ENCODE measurements at places on chromosomes 11 and 22.

DNA sequence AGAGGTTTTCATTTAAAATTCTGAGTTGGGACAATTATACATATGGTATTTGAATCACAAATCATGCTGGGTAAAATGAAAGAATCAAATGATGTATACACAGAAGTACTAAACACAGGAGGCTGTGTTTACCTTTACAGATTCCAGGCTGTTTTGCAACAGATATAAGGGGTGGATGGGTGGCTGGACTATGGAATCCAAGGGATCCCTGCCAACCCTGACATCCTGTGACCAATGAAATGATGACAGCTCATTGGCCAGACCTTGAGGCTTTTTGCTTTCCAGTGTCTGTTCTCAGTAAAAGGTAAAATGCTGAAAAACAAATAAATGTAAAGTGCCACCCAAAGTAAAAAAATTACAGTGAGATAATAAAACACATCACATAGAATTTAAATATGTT lies 3.3 kb upstream of the DDI1 start:
- DNase-seq, result no peak

DNA sequence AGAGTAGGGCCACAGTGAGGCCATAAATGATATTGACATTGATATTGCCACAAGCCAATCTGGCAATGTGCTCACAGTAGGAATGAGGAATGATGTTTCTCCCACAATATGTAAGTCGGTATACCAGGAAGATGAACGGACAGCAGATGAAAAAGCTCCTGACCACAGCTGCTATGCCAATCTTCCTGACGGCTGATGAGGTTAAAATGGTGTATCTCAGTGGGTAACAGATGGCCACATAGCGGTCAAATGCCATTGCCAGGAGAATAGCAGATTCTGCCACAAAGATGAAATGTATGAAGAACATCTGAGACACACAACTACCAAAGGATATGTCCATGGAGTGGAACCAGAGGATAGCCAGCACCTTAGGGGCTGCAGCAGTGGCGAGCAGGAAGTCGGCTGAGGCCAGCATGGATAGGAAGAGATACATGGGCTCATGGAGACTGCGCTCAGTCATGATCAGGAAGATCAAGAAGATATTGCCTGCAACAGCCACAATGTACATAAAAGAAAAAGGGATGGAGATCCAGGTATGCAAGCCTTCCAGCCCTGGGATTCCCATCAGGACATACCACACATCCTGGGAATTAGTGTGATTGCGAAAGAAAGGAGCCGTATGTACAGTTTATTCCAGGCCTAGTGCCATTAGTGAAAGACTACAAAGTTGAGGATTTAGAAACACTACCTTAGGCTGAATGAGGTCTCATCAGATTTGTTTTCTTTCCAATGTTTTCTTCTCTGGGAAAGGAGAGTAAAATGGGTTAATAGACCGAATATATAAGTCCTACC lies 22.2 kb downstream of the OR51V1 start:
- no peak for DNase-seq

DNA sequence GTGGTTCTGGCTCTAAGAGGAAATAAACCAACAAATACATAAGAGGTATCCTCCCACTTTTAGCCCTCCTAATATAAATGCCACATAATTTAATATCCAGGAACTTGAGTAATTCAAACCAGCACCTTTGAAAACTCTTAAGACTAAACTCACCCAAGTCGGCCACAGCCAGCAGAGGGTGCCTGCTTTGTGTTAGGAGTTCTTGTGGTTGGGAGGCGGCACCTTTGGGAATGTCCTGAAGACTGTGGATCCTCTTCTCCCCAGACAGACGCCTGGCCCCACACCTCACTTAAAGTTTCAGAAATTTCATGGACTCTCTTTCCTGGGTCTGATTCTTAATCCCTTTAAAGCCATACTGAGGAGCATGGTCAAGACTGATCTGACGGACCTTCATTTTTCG lies 169.0 kb downstream of the TBC1D22A start:
- no peak for DNase-seq

DNA sequence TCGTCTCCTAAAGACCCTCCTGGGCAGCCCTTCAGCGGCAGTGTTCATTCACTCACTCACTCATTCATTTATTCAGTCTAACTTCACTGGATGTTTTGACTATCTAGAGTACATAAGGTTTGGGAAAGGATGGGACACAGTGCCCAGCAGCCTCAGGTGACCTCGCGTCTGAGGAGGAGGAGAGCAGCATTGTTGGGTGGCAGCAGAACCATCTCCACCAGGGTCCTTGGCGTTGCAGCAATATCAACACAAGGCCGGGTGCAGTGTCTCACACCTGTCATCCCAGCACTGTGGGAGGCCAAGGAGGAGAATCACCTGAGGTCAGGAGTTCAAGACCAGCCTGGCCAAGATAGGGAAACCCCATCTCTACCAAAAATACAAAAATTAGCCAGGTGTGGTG lies 408.0 kb downstream of the BRD1 start:
- DNase-seq, result no peak

- DNase-seq, result no peak
Observed at GRCh38 chr22:25111579-25112517, 87.8 kb upstream of the CRYBB3 start.

DNA sequence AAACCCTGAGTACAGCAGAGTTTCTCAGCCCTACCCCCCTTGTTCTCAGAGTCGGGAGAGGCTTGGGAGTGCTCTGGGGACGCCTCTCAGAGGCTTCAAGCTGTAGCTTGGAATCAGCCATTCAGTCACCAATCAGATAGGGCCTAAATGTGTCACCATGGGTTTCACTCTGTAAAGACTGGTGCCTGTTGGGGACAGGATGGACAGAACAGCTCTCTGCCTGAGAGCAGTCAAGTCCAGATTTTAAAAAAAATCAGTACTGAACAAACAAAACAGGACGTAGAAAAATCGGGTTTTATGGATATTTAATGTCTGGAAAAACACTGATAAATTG lies 1.3 kb downstream of the FADD start:
- no peak for DNase-seq

DNA sequence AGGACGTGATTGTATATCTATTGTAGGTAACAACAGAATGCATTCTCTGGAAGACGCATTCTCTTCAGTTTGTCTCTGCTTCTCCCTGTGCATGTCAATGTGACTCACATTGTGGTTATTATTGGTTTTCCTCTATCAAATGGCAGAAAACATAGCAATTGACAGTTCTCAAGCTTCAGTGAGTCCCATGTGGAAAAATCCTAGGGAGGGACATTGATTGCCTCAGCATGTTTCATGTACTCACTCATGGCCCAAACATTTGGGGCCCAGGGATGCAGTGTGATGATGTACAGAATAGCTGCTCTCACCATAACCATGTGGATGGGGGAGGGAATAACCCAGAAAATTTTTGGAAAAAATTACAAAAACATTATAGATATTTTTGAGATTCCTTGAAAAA lies 9.3 kb upstream of the ARL14EP start:
- no peak for DNase-seq

DNA sequence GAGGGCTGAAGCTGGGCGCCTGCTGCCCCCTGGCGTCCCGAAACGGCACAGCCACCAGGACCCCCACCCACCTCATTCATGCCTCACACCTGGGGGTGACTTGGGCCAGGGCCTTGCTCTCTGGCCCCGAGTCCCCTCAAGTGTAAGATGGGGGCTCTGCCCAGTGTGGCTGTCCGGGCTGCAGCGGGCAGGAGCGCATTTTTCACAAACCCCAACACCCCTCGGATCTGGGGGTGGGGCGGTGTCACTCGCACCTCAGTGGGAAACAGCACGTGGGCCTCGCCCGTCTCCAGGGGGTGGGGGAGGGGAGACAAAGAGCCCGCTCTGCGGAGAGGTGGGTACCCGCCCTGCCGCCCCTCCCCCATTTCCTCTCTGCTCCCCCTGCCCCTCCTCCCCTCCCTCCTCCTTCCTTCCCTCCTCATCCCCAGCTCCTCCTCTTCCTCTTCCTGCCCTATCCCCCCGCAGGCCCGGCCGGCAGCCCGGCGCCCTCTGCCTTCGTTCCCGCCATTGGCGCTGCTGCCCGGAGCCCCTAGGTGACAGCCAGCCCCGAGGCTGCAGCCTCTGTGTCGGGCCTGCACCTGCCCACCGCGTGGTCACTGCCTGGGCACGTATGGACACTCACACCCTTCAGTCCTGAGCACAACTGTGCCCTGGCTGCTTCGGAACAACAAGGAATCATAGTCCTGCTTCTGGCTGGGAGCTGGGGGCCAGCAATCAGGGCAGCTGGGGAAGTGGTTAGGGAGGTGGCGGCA lies 6.8 kb upstream of the CDKN1C start:
- DNase-seq, result no peak

GRCh38 chr11:131924001-131924400 lies 553.6 kb downstream of the NTM start:
- no peak for DNase-seq

DNA sequence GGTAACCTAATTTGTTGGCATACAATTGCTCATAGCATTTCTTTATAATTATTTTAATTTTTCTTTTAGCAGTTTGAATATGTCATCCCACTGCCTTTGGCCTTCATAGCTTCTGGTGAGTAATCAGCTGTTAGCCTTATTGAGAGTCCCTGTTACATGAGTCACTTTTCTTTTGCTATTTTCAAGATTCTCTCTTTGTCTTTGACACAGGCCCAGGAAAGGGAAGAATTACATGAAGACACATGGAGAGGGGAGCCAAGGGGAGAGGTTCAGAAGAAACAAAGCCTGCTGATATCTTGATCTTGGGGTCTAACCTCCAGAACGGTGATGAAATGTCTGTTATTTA lies 418.2 kb downstream of the METTL15 start:
- DNase-seq, result no peak

DNA sequence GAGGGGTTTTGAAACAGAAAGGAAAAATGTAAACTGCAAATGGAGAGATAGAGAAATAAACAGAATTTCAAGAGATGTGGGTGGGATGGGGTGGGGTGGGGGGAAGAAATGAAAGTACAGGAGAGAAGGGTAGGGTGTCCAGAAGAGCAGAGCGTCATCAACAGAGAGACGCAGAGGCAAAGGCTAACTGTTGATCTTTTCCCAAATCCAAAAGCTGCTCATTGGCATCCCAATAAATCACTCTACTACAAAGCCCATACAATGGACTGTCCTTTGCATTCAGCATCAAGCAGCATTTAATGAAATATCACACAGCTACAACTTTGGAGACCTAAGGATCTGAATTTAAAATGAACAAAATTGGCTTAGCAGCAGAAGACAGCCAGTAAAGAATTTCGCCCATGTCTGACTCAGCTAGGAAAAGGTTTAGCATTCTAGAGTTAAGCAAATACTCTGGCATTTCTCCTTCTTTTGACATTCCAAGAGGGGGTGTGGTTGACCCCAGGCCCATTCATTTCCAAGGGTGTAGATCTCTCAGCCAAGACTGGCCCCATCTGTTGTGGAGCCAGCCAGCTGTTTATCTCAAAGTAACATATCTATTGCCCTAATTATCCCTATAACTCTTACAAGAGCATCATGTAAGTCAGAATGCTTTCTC lies 1.5 kb downstream of the RAB30 start:
- no peak for DNase-seq

DNA sequence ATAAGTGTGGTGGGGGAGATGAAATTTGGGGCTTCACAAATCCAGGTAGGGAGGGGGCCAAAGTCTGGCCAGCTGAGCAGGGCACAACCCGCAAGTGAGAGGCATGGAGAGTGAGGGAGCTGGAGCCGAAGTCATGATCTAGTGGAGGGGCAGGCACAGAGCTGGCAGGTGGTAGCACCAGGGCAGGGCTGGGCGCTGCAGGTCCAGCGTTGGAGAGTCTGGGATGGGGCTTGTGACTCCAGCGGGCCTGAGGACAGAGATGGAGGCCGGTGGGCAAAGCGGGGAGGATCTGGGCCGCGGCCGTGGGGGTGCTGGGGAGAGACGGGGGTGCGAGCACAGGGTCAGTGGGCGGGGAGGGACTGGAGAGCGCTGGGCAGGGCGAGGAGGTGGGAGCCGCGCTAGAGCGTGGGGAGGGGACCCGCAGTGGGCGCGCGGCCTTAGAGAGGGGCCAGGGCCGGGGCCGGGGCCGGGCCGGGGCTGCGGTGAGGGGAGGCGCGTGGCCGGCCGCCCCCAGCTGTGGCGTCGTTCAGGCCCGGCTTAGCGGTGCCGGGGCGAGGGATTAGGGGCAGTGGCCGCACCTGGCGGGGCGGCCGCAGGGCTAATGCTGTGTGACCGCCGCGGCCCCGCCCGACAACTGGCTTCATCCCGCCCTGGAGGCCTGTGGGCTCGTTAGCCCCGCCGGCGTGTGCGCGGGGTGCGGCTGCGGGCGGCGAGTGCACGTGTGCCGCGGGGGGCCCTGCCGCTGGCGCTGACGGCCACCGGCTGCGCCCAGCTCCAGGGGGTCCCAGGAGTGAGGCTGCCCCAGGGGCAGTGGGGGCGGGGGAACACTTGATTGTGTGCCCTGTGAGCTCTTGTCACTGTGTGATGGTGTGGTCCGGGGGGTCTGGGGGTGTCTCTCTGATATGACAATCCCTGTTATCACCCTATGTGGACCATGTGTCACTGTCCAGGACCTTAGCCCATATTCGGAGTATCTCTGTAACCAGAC lies 23.6 kb upstream of the MYOD1 start:
- DNase-seq, result no peak

- no peak for DNase-seq
Observed at GRCh38 chr11:36243641-36244040, 45.6 kb downstream of the COMMD9 start.

DNA sequence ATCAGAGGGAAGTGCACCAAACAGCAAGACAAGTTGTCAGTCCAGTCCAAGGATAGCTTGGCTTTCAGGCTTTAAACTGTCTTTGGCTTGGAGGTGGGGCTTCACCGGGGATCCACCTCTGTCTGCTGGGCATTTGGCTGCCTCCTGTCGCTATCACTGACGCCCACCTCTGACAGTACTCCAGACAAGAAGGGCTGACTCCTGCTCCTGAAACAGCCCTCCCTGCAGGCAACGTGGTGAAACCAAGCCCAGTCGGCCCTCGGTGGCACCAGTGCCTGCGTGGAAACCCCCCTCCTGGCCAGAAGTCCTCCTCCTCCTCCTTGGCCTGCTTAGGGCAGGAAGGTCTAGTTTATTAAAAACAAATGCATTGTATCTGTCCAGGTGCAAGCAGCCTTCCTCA lies 16.9 kb downstream of the DHCR7 start:
- DNase-seq, result no peak

DNA sequence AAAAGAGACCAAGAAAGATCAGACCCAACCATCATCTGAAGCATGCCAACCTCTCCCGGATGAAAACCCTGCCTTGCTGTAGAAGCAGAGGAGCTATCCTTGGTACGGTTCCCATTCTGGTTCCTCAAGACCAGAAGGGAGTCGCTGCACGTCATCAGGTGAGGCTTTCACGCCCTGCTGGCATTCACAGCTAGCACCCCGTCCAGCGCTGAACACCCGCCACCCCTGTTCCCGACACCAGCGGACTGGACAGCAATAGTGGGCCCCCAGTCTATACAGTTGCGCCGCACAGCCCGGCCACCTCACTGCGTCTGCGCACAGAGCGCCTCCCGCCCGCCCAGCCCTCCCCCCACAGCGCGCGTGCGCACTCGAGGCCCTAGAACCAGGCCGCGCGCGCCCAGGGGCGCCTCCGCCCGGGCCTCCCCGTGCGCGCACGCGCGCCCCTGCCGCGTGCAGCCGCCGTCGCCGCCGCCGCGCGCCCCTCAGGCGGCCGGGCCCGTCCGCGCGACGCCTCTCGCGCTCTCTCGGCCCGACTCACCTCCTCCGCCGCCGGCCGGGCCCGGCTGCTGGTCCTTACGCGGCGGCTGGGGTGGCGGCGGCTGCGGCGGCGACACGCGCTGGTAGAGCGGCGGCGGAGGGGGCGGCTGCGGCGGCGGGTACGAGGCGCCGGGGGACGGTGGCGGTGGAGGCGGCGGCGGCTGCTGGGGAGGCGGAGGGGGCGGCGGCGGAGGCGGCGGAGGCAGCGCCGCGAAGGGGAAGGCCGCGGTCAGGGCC lies 706 bp downstream of the SF1 start:
- DNase-seq, result peak; percentile 85

- DNase-seq, result no peak
Observed at GRCh38 chr11:17697175-17697949, 22.0 kb upstream of the MYOD1 start.

GRCh38 chr11:43868852-43869567 lies 11.6 kb upstream of the ALKBH3 start:
- peak; percentile 33 for DNase-seq
